Activated CD4-positive, CD25-positive, alpha-beta regulatory T cell treated with anti-CD3 and anti-CD28 coated beads, Interleukin-2, amount 50 U/mL, for 24 hours (primary cell): ENCODE measurements at places on chromosomes 16 and 17.

DNA sequence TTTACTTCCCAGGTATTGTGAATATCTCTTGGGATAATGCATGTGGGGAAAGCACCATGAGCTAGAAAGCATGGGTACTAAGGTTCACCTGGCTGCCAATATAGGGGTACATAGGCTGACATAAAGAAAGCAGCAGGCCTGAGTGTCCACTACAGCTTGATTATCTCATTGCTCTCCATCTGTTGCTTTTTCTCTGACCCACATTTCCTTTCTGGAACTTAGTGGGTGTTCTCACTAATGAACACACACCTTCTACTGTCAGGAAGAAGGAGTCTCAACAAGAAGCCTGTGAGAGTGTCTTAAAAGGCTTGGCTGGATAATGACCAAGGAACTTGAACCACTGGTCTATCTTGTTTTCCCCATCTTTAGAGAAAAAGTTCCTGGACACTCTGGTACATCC, 62.5 kb downstream of the CA10 start:
- no peak for ATAC-seq

- no peak for ATAC-seq
These were observed 17.0 kb upstream of the TMC5 start for GRCh38 chr16:19400711-19401110.

DNA sequence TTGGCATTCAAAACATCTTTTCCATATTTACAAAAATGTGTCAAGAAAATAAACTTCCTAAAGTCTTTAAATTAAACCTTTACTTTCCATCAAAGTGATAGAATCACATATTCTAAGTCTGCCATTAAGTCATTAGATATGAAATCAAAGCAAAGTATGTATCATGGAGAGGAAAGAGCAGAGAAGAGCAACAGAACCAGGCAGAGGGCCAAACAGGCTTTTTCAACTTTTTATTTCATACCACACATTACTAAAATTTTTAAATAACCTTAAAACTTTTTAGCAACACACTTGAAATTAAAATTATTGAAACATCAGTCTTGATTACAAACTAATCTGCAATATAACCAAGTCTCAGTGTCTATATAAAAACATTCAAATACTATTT, 13.8 kb downstream of the SIAH1 start:
- no peak for ATAC-seq

- ATAC-seq = no peak
These were observed 91.2 kb downstream of the ZNF778 start for GRCh38 chr16:89308391-89309333.

GRCh38 chr17:77189148-77189547, 48.4 kb downstream of the SEC14L1 start:
- peak; percentile 79 for ATAC-seq

DNA sequence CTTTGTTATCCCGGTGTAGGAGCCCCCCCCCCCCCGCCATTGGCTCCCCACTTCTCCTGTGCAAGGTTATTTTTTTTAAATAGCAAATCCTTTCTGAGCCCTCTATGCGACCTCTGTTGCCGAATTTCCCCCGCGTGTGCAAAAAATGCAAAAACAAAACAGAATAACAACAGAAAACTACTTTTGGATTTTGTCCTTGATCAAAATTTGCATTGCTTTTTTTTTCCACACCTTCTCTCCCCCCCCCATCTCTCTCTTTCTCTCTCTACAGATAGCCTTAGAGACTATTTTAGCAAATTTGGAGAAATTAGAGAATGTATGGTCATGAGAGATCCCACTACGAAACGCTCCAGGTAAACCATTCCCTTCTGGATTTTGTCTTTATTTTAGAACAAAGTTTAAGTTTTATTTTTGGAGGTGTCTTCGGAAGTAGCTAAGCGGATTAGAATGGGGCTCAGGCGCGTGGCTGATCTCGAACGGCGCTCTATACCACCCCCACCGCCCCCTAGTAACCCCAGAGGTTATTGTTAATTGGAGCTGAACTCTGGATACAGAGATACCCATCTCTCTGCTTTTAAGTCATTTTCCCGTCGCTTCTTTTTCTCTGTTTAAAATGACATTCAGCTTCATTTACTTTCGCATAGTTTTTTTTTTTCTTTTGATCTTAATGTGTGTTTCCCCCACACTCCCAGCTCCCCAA, 1.0 kb downstream of the MSI2 start:
- no peak for ATAC-seq

DNA sequence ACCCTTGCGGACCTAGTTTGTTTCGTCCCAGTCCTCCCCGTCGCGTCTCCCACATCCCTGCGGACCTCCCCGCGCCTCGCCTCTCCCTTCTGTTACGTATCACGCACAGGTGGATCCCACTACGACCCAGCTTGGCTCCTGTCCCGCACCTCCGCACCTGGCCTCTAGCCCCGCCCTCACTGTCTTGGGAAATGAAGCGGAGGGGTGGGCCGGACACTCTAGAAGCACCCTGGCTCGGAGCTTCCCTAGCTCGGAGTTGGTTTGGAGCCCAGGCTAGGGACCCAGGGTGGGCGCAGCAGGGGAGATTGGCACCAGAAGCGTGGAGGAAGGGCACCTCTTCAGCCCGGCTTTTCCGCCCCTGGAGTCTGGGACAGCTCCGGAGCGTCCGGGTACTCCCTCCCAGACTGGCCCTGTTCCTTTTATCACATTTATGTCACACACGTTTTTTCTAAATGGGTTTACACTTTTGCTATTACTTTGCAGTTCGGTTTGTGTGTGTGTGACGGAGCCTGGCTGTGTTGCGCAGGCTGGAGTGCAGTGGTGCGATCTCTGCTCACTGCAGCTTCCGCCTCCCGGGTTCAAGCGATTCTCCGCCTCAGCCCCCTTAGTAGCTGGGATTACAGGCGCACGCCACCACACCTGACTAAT, 1.4 kb upstream of the CEMP1 start:
- peak; percentile 12 for ATAC-seq

DNA sequence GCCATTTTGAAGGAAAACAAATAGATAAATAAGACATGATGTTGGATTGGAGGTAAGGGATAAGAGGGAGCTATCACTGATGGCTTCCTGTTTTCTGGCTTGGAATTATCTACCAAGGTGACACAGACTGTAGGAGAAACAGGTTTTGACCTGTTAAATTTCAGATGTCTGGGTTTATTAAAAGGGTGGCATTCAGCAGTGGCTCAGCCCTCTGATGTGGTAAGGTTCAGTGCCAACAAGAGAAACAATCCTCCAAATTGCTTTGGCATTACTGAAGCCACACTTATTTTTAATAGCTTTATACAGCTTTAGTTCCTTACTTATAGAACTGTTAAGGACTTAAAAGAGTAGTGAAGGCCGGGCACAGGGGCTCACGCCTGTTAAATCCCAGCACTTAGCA, 37.0 kb upstream of the AKAP1 start:
- ATAC-seq = no peak

- ATAC-seq = peak; percentile 41
These were observed 28.6 kb upstream of the ITGA3 start for GRCh38 chr17:50027172-50027880.
